Regular cardiac myocyte (primary cell): ENCODE measurements at places on chromosomes 1 and 21. TPM values are rescaled to one million over a fixed set of nuclear protein-coding genes. Genes with fewer than 3 reads are reported as not detected.

Gene NBPF10
- 2.5 and 3.1 TPM in 2 replicates for total RNA-seq

Gene NPHS2
- total RNA-seq = not detected in 2 replicates

Gene TFF3
- 0.58 TPM in 1 of 2 replicates, not detected in the other for total RNA-seq

Gene PFDN2
- 28.8 and 112 TPM in 2 replicates for total RNA-seq

Gene MAP1LC3C
- total RNA-seq = 0.19 and 0.28 TPM in 2 replicates

Gene APCS
- total RNA-seq = not detected in 2 replicates
